ENCODE measurements at places on chromosomes 5 and 9. TPM values are rescaled to one million over a fixed set of nuclear protein-coding genes. Genes with fewer than 3 reads are reported as not detected.

DNA sequence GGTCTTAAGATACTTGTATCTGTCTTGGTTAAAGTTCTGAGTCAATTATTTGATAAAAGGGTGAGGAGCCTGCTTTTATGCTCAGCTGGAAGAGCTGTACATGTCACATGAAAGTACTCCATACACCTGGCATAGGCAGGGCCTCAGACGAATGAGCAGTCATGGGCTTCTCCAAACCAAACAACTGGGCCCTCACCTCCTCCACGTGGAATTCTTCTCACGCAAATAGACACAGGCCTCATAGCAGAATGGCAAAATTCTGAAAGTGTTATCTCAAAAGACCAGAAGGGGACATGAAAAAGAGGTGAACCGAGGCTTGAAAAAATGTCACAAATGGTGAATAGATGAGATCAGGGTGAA, 48.6 kb downstream of the FAM240B start:
- H3K36me3 ChIP-seq = no peaks in the 10 kb centered on the region
- H3K27ac ChIP-seq = no peak overlapping the region
- H3K27me3 ChIP-seq = no peaks in the 10 kb centered on the region
- H3K4me3 ChIP-seq = no peak overlapping the region
- no peak for DNase-seq

PSMD5 gene
- 59.2 TPM for total RNA-seq

- H3K4me1 ChIP-seq = peaks cover 57% of the 10 kb centered on the region
- no peaks in the 10 kb centered on the region for H3K27me3 ChIP-seq
- no peak for DNase-seq
- H3K36me3 ChIP-seq = peaks cover 1% of the 10 kb centered on the region
Observed at GRCh38 chr9:112380102-112380824, at the start of gene HSDL2. Gene HSDL2 (plus strand): TSS chr9:112380108. CDS start chr9:112380164, 56 bp downstream.

GRCh38 chr9:14250794-14251153, 63.2 kb downstream of the NFIB start:
- H3K4me3 ChIP-seq = no peak overlapping the region
- no peaks in the 10 kb centered on the region for H3K36me3 ChIP-seq
- DNase-seq = no peak
- H3K27ac ChIP-seq = no peak overlapping the region

DNA sequence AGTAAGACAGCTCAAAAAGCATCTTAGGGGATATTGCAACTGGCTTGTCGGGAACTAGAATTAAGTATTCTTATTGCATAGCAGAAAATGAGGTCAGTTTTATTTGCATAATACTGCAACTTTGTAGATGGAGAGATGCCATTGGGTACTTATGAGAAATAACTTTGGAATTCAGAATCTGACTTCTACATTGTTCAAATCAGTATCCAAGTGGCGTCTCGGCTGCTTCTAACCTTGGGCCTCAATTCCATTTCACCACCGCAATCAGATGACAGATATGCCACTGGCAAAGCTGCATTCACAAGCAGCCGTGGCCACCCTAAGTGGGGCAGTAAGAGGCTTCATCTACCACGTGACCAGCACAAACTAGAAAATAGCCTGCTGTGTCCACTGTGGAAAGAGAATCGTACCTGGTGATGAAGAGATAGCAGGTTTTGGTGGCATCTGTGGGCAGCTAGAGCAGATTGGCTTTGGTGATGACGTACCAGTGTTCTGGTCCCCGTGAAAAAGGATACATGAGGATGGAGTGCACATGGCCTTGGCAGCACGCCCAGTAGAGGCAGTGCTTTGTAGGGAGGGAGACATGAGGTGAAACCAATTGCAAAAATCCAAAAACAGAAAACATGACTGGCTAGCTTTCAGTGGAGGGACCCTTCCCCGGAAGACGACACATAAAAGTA, 116.6 kb downstream of the KLHL3 start:
- H3K4me1 ChIP-seq = no peaks in the 10 kb centered on the region
- H3K4me3 ChIP-seq = no peak overlapping the region
- no peak overlapping the region for H3K27ac ChIP-seq

C5orf46 gene
- not detected for total RNA-seq
